ENCODE measurements at places on chromosomes 3 and 15.

GRCh38 chr15:89368566-89369223 is 34.1 kb upstream of the POLG start:
- no peak for DNase-seq

GRCh38 chr15:77901251-77901881 is 176.1 kb downstream of the TBC1D2B start:
- DNase-seq = no peak

DNA sequence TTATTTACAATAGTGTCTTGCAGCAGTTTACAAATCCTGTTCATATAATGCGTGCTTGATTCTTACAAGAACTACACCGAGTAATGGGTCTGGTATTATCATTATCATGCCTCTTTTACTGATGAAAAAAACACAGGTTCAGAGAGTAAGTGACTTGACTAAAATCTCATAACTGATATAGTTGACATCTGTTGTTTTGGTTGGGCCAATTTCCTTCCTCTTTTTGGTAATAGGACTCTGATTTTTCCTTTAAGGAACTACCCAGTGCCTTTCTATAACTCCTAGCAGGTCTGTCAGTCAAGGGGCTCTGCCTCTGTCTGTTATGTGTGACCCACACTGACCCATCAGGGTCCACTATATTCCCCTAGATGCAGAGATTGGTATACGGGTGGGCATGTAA is 14.6 kb upstream of the BLOC1S6 start:
- no peak for DNase-seq

DNA sequence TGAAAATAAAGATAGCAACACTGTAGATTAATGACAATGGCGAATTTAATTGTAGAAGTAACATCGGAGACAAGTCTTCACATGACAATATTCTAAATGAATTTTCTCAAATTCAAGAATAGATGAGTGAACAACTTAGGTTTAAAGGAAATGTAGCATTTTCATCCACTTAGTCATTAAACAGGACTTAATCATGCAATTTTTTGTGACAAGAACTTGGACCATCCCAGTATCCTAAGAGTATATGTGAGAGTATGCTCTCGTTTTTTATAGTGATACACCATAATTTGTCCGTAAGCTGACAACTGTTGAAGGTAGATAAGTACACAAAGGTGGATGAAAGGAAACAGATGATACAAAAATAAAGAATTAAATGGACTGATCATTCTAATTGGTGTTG is 81.5 kb downstream of the DLG1 start:
- no peak for DNase-seq

Measured in foreskin melanocyte (primary cell).